Epithelial cell of alveolus of lung (primary cell): ENCODE measurements at places on chromosomes 4 and X. TPM values are rescaled to one million over a fixed set of nuclear protein-coding genes. Genes with fewer than 3 reads are reported as not detected.

Gene USP27X
- total RNA-seq: 2.6 and 3.7 TPM in 2 replicates

Gene LANCL3
- total RNA-seq: under 0.01 and 0.26 TPM in 2 replicates

Gene CENPVL1
- not detected in 2 replicates for total RNA-seq

Gene FAM200B
- 30.3 and 45.8 TPM in 2 replicates for total RNA-seq
